ENCODE measurements at places on chromosomes 12 and 14.
A peak's percentile ranks its signal among the peaks of the same experiment; 100 is the strongest.

GRCh38 chr14:76647697-76648298 is 113.5 kb upstream of the VASH1 start:
- DNase-seq = peak; percentile 78

DNA sequence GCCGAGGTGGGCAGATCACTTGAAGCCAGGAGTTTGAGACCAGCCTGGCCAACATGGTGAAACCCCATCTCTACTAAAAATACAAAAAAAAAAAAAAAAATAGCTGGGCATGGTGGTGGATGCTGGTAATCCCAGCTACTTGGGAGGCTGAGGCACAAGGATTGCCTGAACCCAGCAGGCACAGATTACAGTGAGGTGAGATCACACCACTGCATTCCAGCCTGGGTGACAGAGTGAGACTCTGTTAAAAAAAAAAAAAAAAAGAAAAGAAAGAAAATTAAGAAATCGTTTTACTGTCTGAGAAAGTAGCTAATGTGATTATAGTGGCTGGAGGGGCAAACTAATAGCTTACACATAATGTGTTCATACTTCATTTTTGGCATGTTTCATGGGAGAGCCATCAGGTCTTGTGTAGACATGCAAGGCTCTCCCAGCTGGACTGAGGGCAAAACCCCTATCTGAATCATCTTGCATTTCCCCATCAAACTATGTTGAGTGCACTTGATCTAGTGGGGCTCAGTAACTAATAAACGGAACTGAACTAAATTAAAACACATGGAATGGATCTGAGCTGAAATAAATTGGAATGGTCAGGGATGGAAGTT is 16.2 kb downstream of the KIF21A start:
- DNase-seq = no peak

GRCh38 chr14:53963320-53964227 is 6.9 kb upstream of the BMP4 start:
- DNase-seq = no peak

- DNase-seq = no peak
Measured at GRCh38 chr12:52442600-52443061, 8.5 kb upstream of the KRT75 start.

- no peak for DNase-seq
Measured at GRCh38 chr12:44728566-44728965, 147.5 kb downstream of the NELL2 start.

DNA sequence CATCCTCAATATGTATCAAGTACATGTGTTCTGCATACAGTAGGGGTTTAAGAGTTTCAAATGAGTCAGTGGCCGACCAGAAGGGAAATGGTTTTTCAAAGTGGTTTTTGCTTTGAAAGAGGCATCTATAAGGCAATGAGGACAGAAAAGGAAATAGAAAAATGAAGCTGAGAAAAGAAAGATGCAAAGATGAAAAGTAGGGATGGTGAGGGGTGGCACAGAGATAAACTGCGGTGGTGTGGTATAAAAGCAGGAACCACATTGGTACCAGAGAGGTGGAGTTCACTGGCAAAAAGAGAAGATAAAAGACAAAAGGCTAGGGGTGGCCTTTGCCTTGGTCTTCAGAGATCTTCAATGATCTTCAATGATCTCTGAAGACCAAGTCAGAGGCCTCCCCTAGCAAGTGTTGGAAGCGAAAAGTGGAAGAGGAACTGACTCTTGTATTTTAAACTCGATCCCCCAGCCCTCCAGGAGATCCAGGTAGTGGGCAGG is 144.0 kb upstream of the KRR1 start:
- no peak for DNase-seq

GRCh38 chr14:87131879-87132278 is 861.1 kb downstream of the GALC start:
- DNase-seq = peak; percentile 73

- DNase-seq = no peak
Measured at GRCh38 chr12:116431677-116432300, 127.4 kb upstream of the MAP1LC3B2 start.

GRCh38 chr12:70571705-70572268 is 65.4 kb downstream of the PTPRB start:
- no peak for DNase-seq

DNA sequence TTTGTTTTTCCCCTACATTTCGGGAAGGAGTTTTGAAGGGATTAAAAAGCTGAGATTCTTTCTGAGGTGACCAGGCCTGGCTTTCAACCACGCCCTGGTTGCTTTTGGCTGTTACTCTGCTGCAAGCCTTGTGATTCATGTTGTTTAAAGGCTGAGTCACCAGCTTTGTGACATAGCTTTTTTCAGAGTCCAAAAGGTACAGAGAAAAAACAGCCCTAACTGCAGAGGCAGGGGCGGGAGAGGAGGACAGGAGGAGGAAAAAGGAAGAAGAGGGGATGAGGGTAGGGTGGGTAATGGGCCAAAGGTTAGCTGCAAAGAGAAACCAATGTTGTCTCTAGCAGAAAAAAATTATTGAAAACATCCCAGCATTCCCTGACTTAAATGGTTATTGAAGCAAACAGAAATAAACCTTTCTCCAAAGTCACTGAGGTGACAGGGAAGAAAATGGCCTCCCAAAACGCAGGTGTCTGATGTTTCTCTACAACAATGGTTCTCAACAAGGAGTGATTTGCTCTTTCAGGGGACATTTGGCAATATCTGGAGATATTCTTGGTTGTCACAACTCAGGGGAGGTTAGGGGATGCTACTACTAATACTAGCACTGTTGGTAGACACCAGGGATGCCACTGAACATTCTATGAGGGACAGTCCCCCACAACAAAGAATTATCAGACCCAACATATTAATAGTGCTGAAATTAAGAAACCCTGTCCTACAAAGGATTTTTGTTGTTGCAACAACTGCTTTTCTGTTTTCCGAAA is 2.1 kb upstream of the UBC start:
- DNase-seq = no peak

DNA sequence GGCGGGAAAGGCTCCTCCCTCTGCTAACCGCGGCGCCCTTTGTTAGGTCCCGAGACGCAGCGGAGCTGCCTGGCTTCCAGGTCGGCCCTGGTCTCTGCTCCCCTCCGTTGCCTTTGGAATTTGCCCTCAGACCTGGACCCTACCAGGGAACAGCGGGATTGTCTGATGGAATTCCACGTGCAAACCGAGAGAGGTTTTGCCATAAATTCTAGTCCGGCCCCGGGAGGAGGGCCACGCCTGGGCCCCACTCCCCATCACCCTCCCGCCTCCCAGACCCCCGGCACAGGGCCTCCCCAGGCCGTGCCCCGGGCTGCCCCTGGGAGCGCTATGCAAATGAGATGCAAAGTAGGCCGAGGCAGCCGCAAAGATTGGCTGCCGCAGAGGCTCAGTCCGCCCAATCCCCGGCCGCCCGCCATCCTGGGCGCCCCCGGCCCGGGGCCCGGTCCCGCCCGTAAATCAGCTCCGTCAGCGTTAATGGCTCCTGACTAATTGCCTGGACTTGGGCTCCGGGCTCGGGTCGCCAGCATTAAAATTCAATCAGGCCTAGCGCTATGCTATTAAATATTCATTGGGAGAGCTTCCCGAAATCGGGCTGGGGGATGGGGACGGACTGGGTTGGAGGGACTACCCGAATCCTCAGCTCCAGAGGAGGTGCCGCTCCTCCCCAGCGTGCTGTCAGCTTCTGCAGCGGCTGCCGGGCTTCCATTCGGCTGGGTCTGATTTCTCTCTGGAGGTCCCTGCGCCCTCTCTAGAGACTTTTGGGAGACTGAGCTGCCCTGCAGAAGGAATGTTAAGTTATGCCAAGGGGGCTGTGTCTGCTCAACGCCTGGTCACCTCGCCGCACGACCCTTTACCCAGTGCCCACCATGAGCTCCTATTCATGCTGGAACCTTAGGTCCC is 15.7 kb upstream of the FIGNL2 start:
- DNase-seq = no peak
